ENCODE measurements at places on chromosomes 13 and 19.
A peak's percentile ranks its signal among the peaks of the same experiment; 100 is the strongest.

DNA sequence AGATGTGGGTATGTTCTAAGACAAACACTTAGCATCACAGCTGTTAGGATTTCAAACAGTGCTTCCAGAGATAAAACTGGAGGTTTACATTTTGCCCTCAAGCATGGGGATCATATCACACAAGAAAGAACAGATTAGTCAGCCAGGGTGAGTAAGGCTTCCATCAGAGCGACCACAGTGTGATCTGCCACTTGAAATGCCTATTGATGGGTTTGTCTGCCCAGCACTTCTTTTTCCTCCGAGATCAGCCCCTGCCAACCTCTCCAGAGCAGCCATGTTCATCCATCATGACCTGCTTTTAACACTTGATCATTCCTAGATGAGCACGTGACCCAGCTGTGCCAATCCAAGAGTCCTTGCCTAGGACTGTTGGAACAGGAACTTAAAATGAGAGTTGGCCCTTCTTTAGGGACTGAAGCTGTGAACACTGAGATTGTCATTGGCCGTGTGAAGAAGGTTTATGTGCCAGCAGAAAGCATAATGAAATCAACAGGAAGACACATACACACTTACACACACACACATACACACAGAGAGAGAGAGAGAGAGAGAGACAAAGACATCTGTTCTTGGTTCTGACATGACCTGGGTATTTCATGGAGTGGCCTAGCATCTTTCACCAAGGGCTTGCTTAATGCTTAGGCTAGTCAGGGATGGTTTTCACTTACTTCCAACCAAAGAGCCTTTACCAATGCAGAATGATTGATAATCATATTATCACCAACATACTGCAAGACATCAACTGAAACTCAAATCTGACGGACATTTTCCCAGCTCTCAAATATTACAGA, 5.2 kb upstream of the CEBPG start:
- DNase-seq, result no peak

DNA sequence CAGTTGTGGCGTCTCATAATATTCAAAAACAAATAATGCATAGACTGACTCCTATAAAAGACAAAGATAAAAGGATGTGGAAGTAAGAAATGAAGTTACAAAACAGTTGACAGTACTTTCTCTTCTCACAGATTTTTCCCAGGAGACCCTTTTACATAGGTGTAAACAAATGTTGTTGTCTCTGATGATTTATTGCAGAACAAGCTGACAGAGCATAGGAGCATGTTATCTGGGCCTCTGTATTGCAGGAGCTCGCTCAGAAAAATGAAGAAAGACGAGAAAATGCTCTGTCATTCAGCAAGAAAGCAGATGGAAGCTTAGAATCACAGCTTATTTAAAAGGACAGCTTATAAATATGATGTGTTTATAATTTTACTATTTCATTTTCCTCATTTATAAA, 353.6 kb upstream of the GPC6 start:
- no peak for DNase-seq

- DNase-seq, result no peak
Observed at GRCh38 chr13:95243207-95243606, 58.0 kb downstream of the ABCC4 start.

- no peak for DNase-seq
Observed at GRCh38 chr19:48365602-48366001, 1.4 kb downstream of the SYNGR4 start.

DNA sequence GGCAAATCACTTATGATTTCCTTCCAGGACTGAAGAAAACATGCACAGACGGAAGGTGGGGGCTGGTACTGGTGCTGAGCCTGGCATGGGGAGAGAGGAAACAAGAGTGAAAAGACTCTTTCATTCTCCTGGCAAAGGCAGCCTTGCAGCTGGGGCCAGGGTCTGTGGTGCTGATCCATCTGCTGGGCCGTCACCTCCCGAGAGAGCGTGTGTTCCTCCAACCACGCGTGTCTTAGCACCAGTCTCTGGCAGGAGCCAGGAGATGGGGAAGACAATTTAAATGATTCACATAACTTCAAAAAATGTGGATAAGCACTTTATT, 23.9 kb upstream of the SPART start:
- DNase-seq, result no peak

GRCh38 chr19:44658069-44658733, 13.1 kb upstream of the CEACAM19 start:
- no peak for DNase-seq

DNA sequence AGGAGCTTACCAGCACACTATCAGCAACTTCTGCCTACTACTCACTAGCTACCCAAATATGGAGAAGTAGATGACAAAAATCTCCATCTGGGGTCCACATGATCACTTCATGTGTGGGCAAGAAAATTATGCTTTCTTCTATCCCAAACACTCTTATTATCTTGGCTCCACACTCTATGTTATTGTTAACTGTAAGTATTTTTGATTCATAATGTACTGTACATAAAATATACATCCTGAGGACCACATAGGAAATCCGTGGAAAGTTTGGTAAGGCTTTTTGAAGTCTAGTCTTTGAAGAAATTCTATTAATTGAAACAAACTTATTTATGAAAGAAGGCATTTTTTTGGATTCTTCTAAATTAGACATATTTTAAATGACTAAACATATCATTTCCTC, 378.8 kb downstream of the DACH1 start:
- DNase-seq, result no peak

DNA sequence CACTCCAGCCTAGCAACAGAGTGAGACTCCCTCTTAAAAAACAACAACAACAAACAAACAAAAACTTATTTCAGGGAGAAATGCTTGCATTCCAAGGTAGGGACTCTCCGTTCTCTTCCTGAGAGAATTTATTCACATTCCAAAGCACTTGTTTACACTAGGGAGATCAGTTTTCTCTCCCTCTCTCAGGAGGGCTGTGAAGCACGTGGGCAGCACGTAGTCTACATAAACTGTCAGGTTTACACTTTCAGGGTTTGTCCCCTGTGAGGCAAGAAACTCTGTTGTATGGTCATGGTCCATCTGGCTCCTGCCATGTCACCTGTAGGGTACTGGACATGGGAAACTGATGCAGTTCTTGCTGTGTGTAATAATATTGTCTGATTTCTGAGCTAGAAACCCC, 31.6 kb downstream of the WDR87 start:
- peak; percentile 55 for DNase-seq

DNA sequence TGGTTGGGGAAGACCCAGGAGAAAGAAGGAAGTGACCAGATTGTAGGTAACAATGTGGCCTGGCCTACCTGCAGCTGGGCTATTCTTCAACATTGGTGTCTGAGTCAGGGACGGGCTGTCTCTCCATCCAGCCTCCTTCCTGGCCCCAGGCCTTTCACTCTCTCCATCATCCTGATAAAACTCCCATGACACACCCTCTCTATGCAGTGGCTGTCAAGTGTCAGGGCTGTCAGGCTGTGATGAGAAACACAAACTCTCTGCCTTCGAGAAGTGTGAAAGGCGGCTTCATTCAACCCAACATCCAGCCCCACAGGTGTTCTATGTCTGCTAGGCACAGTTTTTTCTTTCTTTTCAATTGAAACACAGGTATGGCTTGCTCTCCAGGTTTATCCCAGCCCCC, 153.3 kb upstream of the VSTM2B start:
- DNase-seq, result peak; percentile 33

GRCh38 chr13:50919277-50919676, 9.7 kb downstream of the RNASEH2B start:
- DNase-seq, result no peak

DNA sequence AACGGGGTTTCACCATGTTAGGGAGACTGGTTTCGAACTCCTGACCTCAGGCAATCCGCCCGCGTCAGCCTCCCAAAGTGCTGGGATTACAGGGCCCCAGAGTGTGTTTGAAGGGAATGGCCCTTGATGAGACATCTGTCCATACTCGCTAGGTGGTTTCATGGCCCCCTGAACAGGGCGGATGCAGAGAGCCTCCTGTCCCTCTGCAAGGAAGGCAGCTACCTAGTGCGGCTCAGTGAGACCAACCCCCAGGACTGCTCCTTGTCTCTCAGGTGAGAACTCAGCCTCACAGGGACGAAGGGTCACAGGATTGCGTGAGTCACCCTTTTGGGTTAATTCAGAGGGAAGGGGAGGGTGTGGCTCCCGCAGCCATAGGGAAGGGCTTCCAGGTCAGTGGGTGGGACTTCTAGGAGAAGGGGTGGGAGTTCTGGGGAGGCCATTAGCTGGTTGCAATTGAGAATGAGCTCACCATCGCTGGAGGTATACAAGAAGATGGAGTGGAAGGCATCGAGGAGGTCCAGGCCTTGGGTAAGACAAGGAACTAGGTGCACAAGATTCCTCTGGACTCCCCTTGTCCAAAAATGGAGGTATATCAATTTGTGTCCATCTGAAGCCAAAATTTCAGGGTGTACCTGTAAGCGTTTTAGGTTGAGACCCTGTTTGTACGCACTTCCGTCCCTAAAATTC, 9.2 kb downstream of the SHD start:
- DNase-seq, result peak; percentile 80

DNA sequence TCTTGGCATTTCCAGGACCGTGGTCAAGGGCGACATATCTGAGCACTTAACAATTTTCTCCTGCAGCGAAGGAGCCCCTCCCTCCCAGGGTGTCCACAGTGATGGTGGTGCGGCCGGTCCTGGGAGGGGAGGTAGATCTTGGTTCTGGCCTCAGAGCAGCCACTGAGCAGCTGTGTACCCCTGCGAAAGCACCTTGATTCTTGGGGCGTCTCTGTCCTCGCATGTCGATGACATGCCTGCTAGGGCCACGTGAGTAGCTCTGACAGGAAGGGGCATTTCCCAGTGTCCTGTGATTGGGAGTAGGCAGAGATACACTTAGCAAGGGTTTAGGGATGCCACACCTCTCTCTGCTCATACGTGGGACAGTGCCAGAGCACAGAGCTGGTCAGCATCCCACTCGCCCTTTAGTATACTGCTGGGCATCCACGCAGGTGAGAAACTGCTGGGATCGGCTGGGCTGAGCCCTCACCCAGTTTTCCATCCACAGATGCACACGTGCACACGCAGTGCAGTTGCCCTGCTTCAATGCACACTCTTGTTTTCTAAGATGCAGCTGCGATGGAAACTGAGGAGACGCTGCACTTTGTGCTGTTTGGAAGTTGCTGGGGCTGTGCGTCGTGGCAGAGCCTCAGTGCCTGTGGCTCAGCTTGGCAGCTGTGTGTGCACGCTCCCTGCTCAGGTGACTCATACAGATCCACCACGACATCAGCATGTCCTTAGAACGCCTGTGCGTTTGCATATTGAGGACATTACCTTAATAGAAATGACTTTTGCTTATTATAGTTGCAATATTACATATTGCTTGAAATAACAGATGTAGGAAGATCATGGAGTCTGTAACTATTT, 66.8 kb downstream of the TEX29 start:
- DNase-seq, result peak; percentile 20

- DNase-seq, result no peak
Observed at GRCh38 chr13:99730403-99730802, 229.1 kb downstream of the TM9SF2 start.

GRCh38 chr19:17529239-17530158, 18.1 kb downstream of the PGLS start:
- no peak for DNase-seq

DNA sequence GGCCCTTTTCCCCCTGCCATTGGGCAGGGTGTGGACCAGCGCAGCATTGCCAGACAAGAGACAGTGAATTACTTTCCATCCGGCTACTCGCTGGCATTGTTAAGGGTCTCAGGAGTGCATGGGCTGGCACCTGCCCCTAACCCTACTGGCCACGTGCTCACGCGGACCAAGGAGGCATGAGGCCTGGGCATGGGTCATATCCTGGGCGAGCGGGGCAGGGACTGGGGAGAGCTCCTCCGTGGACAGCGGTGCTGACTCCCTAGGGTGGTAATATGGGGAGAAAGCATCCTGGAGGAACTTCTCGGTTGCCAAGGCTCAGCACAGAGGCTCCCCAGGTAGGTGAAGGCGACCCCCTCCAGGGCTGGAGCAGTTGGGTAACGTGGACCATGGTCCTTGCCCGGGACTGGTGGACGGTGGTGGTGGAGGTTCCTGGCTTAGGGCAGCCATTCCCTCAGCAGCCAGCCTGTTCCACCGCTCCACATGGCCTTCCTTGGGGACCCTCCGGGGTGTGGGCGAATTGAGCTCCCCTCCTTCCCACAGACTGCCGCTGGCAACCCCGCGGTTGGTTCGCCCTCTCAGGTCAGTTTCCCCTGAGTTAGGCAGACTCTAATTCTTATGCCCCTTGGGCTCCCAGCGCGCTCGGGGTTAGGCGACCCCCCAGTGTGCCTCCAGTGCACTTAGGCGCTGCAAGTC, 465.1 kb downstream of the SLITRK5 start:
- DNase-seq, result no peak

- peak; percentile 37 for DNase-seq
Observed at GRCh38 chr19:287381-287871, 3.8 kb downstream of the PLPP2 start.

DNA sequence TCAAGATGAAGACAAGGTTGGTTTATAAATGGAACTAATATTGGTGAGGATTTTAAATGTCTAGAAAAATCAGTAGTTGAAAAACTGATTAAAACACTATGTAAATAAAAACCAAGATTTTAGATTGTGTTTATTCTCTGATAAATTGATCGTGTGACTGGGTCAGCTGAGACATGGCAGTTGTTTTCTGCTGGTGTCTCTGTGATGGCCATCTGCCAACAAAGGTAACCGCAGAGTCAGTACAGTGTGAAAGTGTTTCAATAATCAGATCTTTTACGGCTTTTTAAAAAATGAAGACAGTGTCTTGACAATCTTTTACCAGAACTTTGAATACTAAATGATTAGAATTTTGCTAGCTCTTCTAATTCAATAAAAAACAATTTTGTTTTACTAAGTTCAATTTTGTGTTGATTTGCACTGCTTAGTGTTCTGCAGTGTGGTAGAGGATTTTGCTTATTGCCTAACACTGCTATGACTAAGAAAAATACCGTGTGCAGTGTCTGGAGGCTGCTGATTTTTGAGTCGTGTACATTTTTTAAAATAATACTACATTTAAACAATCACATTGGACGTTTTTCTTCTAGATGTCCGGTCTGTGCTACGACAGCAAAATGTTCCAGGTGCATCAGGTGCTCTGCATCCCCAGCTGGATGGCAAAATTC, 32.7 kb upstream of the GPR183 start:
- no peak for DNase-seq

Data from endodermal cell (in vitro differentiated cells).